ENCODE measurements at places on chromosomes 11 and 22. TPM values are rescaled to one million over a fixed set of nuclear protein-coding genes. Genes with fewer than 3 reads are reported as not detected.

Gene ENTHD1
- not detected for total RNA-seq

Gene MPZL3
- 7.5 TPM for total RNA-seq

DNA sequence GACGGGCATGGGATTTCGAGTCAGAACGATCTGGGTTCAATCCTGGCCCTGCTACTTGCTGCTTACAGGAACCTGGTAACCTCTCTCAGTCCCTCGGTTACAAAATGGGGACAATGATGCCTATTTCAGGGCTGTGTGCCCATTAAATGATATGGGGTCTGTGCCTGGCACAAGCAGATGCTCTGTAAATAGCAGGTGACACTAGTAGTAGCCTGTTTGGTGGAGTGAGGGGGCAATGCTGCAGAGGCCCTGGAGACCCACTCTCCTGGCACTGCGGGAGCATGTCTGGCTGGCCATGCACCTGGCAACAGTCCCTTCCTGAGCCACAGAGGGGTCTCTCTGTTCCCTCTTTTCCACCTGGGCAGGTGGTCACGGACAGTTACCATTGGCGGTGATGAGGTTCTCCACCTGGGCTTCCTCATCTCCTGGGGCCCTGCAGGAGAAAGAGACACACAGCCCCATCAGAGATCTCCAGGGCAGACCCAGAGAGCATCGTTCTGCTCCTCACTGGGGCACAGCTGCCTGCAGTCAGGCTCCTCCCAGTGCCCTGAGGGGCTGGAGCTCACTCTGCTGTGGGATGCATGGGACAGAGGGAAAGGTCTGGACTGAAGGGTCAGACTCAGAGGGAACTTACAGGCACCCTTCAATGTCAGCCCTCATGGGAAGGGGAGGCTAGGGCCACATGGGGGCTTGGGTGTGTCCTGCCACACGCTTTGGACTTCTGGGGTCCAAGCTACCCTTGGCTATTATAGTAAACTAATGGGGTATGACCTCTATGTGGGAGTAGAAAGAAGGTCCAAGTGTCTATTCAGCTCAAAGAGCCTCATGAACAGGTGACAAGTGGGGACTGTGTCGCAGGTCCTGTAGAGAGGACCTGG, 15.6 kb upstream of the FXYD2 start:
- DNase-seq = peak; percentile 10

- DNase-seq = no peak
Observed at GRCh38 chr11:127994736-127995135, 592.6 kb downstream of the ETS1 start.

DNA sequence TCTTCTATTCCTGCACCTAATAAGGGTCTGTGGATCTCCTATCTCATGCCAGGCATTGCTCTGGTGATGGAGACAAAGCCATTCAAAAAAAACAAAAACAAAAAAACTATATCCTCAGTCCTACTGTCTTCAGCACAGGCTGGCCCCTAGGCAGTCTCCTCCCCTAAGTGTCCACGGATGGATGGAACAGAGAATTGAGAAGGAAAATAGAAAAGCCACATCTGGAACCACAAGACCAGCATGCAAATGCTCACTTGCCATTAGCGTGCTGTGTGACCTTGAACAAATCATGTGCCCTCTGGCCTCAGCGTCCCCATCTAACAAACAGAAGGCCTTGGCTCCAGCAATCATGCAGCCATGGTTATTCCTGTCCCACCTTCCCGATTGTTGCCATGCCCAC, 32.7 kb upstream of the CD82 start:
- DNase-seq = no peak

- no peak for DNase-seq
Observed at GRCh38 chr11:127620671-127621070, 620.1 kb upstream of the KIRREL3 start.

Gene HIC2
- 6.3 TPM for total RNA-seq

DNA sequence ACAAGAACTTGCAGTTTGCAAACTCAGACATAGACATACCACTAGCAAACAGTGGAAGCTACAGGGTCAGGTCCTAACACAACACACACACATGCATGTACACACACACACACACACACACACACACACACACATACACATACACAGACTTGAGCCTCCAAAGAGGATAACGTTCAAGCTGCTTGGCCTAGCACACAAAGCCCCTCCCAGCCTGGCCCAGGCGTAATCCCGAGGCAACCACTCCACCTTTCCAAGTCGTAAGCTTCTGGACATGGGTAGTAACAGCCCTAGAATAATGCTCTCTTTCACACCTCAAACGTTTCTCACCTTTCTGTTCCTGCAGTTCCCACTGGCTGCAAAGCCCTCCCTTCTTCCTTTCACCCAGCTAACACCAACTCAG, 88.6 kb downstream of the LARGE1 start:
- DNase-seq = no peak

DNA sequence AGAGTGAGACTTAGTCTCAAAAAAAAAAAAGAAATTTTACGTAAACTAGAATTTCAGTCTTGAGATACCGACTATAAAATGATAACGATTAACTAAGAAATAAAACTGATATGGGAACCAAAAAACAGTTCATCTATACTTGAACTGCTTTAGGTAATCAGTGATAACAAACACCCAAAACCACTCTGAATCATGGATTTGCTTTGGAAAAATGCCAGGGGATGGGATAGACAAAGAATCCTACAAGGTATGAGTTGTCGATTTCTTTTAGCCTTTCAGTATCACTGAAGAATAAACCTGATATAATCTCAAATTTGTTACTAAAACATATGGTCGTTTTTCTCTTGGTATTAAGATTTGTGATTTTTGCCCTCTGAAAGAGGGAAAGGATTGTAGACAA, 13.7 kb downstream of the CSTF3 start:
- DNase-seq = no peak

Gene SYT9
- total RNA-seq = not detected

DNA sequence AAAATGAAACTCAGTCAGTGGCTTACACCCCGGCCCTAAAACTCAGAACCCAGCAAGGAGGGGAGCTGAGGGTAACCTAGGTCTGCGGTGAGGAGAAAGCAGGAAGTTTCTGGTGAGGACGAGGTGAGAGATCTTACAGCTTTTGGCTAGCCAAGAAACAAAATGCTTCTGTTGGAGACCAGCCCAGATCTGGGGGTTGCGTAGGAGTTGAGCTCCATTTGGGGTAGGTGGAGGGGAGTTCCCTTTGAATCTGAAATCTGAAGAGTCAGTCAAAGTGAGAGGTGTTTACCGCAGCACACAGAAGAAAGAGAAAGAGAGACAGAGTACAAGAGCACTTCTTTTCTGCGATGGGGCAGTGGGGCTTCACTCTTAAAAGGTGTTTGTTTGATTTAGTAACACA, 29.6 kb downstream of the EHF start:
- peak; percentile 91 for DNase-seq

DNA sequence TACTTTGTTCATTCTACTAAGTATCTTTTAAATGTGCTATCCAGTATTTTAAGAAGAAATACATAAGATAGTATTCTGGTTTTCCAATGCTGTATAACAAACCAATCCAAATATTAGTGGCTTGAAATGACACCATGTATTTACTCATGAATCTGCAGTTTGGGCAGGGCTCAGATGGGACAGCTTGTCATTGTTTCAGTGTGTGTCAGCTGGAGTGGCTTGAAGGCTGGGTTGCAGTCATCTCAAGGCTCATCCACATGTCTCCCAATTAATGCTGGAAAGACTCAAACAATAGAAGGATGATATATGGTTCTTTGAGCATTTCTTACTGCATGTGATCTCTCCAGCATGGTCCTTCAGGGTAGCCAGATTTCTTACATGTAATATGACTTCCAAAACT, 146.2 kb downstream of the ARHGAP42 start:
- no peak for DNase-seq

DNA sequence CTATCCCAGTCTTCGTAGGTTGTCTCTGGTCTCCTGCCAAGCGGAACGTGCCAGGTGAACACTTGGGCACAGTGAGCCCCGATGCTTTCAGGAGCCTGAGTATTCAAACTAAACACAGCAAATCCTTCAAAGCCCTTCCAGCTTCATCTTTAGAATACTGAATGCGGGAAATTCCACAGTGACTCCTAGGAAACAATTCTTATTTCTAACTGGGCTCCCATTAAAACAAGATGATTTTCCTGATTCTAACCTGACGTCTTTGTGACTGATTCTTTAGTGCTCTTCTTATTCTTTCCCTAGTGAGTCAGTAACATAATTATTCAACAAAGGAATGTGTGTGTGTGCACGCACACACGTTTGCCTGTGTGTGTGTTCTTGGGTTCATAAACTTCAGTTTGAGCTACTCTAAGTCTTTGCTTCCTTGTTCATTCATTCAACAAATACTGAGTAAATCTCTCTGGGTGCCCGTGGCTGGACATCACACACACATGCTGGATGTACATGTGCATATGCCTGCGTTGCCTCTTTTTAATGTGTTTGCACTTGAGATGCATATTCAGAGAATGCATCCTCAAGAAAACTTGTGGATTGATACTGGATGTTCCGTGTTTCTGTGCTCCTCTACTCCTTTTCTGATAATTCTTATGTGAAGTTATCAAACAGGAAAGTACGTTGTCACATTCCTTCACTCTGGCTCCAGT, 134.5 kb downstream of the WNT7B start:
- DNase-seq = no peak

Gene OR6T1
- not detected for total RNA-seq

GRCh38 chr11:68810164-68810563, 31.6 kb downstream of the CPT1A start:
- no peak for DNase-seq

GRCh38 chr22:43910178-43910695, 13.4 kb upstream of the PNPLA3 start:
- DNase-seq = no peak

DNA sequence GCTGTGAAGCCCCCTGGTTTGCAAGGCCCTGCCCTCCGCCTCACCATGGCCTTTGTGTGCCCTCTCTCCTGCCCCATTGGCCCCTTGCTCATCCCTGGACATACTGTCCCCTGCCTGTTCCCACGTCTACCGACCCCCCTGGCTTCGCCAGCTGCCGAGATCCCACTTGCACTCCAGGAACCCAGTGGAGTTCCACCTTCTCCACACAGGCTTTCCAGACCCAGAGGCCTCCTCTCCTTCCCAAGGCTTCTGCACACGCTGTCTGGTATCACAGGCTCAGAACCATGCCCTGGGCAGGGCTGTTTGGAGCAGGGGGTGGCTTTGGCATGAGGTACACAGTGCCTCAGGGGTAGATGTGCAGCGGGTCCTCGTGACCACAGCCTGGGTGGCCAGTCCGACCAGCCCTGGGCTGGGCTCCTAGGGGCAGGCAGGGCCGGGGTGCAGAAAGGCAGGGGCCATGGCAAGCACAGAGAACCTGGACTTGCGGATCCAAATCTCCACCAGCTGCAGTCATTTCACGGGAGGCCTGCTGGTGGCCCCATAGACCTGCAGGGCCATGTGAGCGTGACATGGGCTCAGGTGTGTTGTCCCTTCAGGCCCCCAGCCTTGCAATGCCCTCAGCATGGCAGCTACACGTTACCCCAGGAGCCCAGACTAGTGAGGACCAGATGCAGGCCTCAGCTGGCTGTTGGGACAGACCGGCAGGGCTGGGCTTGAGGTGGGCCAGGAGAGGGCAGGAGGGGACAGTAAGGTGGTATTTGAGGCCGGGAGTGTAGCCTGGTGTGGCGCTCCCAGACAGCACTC, 9.5 kb downstream of the GRK2 start:
- DNase-seq = no peak

Gene OR52A1
- not detected for total RNA-seq

Gene PLAAT4
- 210 TPM for total RNA-seq

GRCh38 chr11:132300283-132300682, 929.9 kb downstream of the NTM start:
- DNase-seq = no peak

- no peak for DNase-seq
Observed at GRCh38 chr11:11501546-11502262, 120.1 kb downstream of the GALNT18 start.

DNA sequence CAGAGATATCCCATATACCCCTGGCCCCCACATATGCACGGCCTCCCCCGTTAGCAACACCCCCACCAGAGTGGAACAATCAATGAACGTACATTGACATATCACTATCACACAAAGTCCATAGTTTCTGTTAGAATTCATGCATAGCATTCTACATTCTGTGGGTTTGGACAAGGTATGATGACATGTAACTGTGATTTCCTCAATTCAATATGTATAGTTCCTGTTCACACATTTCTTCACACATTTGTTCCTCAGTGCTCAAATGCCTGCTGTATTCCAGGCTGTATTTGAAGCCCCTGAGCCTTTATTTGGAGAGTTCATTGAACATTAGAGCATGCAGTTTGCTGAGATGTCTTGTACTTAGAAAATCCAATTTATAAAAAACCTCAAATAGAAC, 69.9 kb downstream of the PTPRJ start:
- DNase-seq = no peak

DNA sequence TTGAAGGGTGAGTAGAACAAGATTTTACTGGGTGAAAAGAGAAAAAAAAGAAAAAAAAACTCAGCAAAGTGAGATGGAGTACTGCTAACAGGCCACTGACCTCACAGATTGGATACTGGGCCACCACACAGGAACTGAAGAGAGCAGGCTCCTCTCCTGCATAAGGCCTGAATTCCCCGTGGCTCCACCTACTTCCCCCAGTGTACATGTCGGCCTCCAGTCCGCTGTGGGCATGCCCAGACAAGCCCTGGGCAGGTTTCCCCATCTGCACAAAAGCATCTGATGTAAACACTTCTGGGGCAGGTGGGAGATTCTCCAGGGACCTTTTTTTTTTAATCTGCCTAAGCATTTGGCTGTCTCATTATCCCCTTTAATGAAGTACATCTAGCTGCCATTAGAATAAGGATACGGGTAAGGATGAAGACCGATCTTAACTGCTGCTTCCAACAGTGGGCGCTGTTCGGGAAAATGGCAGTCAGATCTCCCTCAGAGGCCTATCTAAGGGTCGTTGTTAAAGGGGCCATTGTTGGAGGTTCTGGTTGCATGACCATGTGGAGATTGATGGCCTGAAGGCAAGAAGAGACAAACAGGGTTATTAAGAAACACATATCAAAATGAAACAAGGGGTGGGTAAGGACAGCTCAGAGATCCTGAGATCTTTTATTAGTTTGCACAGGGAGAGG, 48.5 kb downstream of the MS4A13 start:
- DNase-seq = no peak

Gene OLFML1
- total RNA-seq = not detected

DNA sequence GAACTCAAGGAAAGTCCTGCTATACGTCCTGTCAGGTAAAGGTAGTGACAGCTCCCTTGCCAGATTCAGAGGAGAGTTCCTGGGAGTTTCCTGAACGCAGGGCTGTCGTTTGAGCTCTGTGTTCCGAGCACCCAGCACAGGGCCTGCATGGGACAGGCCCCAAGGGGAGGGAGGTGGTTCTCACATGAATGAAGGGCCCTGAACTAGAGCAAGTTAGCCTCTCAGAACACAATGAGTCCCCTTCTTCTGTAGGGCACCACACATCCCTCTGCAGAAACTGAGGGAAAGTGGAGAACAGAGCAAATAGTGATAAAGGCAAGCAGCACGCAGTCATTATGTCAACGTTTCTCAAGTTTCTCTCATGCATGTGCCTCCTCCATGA, 35.3 kb downstream of the NEU3 start:
- no peak for DNase-seq

DNA sequence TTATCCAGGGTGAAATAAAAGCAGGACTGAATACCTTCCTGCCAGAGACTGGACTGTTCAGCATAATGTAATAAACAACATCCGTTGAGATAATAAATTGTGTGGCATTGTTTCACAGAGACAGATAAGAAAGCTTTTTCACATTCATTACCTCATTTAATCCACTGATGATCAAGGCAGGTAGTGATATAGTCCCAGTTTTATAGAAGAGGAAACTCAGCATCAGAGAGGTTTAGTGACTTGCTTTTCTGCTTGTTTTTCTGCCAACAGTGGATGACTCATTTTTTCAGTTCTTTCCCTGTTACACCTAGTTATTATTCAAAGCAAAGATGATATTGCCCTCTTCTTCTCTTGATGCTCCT, 4.0 kb downstream of the MYO18B start:
- no peak for DNase-seq

GRCh38 chr11:72614381-72614780, 59.8 kb downstream of the PDE2A start:
- no peak for DNase-seq

Measured in natural killer cell (primary cell).